ENCODE measurements at places on chromosomes 12 and 14.

GRCh38 chr12:6684609-6685008 is 4.6 kb downstream of the ZNF384 start:
- DNase-seq: no peak

DNA sequence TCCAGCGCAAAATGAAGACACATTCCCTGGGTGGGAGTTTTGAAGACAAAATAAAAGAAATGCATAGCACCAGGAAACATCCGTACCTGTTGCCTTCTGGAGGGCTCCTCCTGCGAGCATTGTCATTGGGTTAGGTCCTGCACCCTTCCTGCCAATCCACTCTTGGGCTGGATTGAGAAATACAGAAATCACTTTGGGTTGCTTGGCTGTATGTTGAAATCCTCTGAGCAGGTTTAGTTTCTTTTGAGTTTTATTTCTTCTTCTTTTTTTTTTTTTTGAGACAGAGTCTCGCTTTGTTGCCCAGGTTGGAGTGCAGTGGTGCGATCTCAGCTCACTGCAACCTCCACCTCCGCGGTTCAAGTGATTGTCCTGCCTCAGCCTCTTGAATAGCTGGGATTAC is 67.6 kb downstream of the ARF6 start:
- DNase-seq: no peak

- DNase-seq: no peak
These were observed 837 bp upstream of the STX2 start for GRCh38 chr12:130839770-130840404.

GRCh38 chr12:24560831-24561271 is 388.1 kb downstream of the BCAT1 start:
- no peak for DNase-seq

GRCh38 chr12:113322343-113322742 is 12.6 kb downstream of the SLC8B1 start:
- DNase-seq: no peak

DNA sequence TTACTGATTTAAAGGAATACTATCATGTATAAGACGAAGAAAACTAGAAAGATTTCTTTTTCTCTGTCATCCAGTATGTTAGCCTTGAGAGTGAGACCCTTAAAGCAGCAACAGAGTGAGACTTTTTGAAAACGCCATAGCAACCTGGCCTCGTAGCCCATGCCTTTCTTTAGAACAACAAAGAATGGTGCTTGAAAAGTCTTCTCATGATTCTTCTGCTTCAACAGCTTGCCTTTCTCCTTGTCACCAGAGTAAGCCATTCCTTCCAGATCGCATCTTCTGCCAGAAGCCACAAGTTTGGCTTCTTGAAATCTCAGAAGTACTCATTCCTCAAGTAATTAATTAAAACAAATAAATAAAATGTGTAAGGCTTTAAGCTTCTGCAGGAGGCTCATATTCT is 109.3 kb downstream of the PDE3A start:
- no peak for DNase-seq

GRCh38 chr14:74064426-74064825 is 19.8 kb downstream of the ALDH6A1 start:
- no peak for DNase-seq

DNA sequence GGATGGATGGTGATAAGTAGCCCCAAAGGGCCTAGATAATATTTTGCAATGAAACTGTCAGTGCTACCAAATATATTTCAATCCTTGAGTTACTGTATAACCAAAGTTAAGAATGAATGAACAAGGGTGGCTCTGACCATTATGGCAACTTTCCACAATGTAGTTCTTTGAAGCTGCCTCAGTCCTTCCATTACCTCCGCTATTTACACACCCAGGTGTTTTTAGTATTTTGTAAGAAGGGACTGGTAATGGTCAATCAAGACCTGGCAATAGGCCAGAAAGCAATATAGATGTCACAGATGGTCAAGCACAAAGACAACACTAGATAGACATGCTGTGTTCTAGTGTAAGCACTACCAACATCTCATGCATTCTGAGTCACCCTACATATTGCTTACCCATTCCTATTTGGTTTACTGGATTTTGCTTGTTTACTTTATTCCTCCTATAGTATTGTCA is 16.3 kb downstream of the DUSP16 start:
- no peak for DNase-seq

- no peak for DNase-seq
These were observed 13.1 kb downstream of the CFAP54 start for GRCh38 chr12:96502477-96502876.

GRCh38 chr12:6347367-6348338 is 5.8 kb upstream of the TNFRSF1A start:
- DNase-seq: no peak

DNA sequence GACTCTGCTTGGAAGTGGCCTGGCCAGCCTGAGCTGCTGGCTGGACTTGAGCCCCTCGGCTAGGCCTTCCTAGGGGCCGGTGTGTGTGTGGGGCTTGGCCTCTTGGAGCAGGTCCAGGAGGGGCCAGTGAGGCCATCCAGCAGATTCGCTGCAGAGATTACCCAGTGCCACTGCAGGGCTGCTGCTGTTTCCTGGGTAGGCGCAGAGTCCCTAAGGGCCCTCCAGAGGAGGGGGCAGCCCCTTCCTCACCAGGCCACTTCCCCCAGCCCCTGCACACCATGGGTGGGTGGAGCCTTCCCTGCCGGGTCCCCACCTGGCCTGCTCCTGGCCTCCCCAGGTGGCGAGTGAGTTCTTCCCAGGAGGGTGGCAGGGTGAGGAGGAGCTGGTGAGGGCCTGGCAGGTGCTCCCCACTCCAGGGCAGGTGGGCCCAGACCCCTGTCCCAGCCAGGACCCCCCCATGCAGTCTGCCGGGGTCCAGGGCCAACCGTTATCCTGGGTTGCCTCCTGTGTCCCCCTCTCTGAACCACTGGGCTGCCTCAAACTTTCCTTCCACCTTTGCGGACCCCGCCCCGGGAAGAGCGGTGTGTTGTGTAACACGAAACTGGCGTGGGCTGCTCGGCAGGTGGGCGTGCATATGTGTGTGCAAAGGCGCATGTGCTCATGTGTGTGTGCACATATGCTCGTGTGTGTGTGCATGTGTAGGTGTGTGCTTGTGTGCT is 25.1 kb downstream of the ASPG start:
- DNase-seq: no peak

DNA sequence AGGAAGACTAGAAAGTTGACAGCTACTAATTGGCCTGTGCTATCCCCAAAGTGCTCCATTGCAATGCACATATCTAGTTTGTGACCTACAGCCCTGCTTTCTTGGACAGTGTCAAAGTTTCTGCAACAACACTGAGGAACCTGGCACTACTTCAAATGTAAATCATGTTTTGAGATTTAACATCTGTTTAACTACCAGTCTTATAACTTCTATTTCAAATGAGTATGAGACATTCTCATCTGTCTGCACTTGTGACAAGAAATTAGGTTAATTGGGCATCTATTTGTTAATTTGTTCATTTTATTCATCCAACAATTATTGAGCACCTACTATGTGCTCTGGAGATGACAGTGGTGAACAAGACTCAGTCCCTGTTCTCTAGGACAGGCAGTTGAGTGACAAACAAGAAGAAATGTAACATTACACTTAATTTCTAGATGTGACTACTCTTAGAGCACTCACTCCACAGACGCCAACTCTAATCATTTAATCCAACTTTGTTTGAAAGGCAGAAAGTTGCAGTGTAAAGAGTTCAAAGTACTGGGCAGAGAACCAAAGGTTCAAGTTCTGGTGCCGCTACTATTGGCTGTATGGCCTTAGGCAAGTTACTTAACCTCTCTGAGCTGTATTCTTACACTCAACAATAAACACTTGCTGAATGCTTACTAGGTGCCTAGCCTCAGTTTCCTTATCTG is 74.8 kb downstream of the HECTD4 start:
- DNase-seq: no peak

GRCh38 chr12:83859021-83859420 is 1053.6 kb downstream of the SLC6A15 start:
- DNase-seq: no peak

DNA sequence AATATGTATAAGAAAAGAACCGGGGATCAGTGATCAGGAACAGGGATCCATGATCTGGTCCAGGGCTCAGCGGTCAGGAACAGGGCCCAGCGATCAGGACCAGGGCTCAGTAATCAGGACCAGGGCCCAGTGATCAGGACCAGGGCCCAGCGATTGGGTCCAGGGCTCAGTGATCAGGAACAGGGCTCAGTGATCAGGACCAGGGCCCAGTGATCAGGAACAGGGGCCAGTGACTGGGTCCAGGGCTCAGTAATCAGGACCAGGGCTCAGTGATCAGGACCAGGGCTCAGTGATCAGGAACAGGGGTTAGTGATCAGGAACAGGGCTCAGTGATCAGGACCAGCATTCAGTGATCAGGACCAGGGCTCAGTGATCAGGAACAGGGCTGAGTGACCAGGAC is 56.3 kb downstream of the TMEM121 start:
- no peak for DNase-seq

DNA sequence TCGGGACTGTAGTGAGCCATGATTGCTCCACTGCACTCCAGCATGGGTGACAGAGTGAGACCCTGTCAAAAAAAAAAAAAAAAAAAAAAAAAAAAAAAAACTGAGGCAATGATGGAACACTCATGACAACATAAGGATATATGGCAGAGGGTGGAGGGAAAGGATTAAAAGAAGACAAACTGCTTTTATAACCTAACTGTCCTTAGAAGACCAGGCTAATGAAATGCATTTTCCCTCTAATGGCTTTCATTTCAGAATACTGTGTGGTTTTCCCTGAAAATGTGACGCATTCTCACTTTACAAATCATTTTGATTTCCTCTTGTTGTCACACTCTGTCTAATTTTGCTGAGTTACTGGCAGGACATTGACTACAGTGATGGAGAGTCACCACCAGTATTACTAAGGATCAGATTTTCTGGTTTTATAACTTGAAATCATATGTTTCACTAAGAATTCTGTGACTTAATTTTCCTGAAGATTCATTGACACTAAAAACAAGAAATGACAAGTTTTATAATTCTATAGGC is 137.6 kb upstream of the SSTR1 start:
- DNase-seq: no peak

- DNase-seq: no peak
These were observed 575 bp downstream of the NAA30 start for GRCh38 chr14:57390806-57391516.

- DNase-seq: no peak
These were observed 113.0 kb upstream of the WSCD2 start for GRCh38 chr12:108016022-108016564.

- no peak for DNase-seq
These were observed 4.3 kb downstream of the RNF212B start for GRCh38 chr14:23242076-23242475.

GRCh38 chr12:57446292-57446960 is 8.7 kb upstream of the INHBE start:
- DNase-seq: no peak

Measured in NCI-H1048 (cell line).